ENCODE measurements at places on chromosomes 7 and 10. TPM values are rescaled to one million over a fixed set of nuclear protein-coding genes. Genes with fewer than 3 reads are reported as not detected.

DNA sequence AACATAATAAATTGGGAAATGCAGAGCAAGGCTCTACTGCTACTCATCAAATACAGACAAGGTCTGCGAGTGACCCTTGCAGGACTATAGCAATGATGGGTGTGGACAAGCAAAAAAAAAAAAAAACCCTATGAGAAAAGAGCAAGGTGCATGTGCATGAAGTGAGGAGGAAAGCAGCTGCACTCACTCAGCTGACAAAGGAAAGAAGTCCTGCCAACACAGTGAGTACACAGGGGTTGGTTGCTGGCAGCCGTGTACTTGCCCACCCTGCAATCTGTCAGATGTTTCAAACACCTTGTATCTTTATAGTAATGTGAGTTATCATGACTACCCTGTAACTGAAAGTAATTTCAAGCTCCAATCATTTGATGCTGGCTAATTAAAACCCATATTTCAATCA lies 20.5 kb downstream of the CHCHD3 start:
- no peak for DNase-seq

The UCN3 gene
- not detected for total RNA-seq

The TLX1 gene
- total RNA-seq: not detected

GRCh38 chr10:104109908-104110662 lies 11.9 kb upstream of the SFR1 start:
- DNase-seq: no peak

- no peak for DNase-seq
Observed at GRCh38 chr10:35425595-35425994, 89.3 kb downstream of the CCNY start.

DNA sequence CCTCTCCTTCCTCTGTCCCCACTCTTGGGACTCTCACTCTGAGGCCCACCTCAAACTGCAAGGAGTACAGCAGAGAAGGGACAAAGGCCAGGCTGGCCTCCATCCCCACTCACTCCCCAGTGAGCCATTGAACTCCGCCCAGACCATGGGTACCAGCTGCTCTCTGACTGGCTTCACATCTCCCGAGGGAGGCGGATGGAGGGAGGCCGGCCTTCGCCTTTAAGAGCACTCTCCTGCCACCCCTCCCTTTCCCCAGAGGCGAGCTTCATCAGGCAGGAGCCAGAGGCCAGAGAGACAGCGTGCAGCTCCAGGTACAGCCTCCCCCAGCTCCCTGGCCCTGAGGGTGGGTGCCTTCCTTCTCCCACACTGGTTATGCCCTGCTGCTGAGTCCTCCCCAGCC lies 1.8 kb upstream of the LDB3 start:
- no peak for DNase-seq

The H2BK1 gene
- total RNA-seq: 1.6 TPM

GRCh38 chr7:95725205-95725604 lies 47.1 kb upstream of the DYNC1I1 start:
- no peak for DNase-seq

The PNLIPRP3 gene
- not detected for total RNA-seq

The PRPS1L1 gene
- not detected for total RNA-seq

The TNPO3 gene
- 17.0 TPM for total RNA-seq

DNA sequence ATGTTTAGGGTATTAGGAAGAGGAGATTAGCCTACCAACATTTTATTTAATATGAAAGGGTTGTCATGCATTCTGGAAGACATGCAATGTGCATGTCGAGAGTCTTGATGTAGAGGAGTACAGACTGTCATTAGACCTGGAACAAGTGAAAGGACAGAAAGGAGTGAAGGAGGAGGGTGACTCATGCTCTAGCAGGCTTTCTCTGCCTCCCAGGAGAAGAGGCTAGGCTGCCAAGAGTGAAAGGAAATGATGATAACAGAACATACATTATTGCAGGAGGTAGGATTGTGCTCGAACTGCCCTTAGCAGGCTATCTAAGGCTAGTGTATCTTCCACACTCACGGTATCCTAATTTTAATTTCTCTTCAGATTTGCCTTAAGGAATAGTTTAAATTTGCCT lies 228.8 kb downstream of the EXOC4 start:
- DNase-seq: no peak

The LIPK gene
- not detected for total RNA-seq

The FAM25A gene
- not detected for total RNA-seq

The CH25H gene
- total RNA-seq: 0.44 TPM

DNA sequence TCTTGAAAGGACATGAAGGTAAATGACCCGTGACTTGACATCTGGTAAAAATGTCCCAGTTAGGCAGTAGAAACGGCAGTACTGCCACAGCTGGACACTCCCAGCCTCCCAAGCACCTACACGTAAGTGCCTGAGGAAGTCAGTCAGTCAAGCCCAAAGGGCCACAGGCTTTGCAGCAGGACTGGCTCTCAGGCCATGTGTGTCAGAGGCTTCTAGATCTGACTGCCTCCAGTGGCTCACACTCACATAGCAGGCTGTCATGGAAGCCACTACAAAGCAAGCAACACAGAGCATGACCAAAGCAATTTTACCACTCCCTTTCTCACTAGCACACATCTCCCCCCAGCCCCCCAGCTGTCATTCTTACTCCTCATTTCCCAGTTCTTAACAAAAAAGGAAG lies 17.8 kb upstream of the CCNJ start:
- DNase-seq: no peak

The UPK3B gene
- 2.4 TPM for total RNA-seq

The NYAP1 gene
- 0.38 TPM for total RNA-seq

GRCh38 chr7:144738708-144739314 lies 97.0 kb downstream of the TPK1 start:
- DNase-seq: no peak

DNA sequence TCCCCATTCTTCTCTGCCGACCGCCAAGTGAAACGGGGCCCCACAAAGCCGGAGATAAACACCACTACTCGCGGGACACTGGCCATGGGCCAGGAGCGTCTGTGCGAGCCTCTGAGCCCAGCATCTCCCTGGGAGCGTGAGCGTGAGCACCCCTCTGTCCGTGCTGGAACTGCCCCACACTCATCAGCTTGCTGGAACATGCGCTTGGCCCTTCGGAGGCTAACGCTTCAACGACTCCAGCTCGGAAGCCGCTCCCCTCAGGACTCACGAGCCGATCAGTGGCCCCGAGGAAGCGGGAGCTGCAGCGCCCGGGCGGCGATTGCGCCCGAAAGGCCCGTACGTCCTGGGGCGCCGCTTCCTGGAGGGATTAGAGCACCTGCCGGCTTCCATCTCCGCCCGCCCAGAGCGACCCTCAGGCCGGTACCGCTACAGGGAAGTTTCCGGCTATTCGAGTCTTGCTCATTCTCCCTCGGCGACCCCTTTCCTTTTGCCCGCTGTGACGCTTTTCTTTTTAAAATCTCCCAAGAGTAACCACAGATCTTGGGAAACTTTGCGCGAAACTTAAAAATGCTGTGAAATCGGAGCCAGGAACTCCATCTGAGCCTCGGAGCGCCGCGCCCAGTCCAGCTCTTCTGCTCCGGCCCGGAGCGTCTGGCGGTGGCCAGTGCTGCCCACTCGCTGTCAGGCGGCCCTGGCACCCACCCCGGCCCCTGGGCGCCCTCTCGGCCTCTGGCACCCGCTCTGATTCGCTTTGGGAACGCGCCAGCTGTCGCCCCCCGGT lies 1.0 kb downstream of the TLL2 start:
- no peak for DNase-seq

GRCh38 chr7:44281811-44282600 lies 43.4 kb downstream of the CAMK2B start:
- peak; percentile 2 for DNase-seq

The CXCL12 gene
- total RNA-seq: not detected

- DNase-seq: peak; percentile 34
Observed at GRCh38 chr10:6044751-6045313, 17.3 kb downstream of the IL2RA start.

The SPACDR gene
- total RNA-seq: not detected

DNA sequence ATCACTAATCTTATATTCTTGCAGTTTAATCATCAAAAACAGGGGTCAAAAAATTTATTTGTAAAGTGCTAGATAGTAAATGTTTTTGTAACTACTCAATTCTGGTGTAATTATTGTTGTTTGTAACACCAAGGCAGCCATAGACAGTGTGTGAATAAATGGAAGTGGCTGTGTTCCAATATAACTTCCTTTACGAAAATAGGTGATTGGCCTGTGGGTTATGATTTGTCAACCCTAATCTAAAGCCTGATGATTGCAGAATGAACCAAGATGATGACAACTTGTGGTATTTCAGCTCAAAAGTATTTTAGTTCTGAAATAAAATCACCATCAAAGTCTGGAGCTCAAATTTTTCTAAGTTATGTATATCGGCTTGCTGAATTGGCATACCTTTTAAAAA lies 34.4 kb upstream of the ETV1 start:
- no peak for DNase-seq

- no peak for DNase-seq
Observed at GRCh38 chr7:130927564-130927963, 193.6 kb upstream of the KLF14 start.

The AKR1D1 gene
- not detected for total RNA-seq

The MYOF gene
- total RNA-seq: not detected

The CAV2 gene
- total RNA-seq: not detected

GRCh38 chr10:22340329-22341189 lies 4.7 kb upstream of the SPAG6 start:
- peak; percentile 89 for DNase-seq

- no peak for DNase-seq
Observed at GRCh38 chr7:130274983-130275591, 8.4 kb downstream of the CPA2 start.

- DNase-seq: no peak
Observed at GRCh38 chr10:71632200-71632820, 87.3 kb downstream of the C10orf105 start.

DNA sequence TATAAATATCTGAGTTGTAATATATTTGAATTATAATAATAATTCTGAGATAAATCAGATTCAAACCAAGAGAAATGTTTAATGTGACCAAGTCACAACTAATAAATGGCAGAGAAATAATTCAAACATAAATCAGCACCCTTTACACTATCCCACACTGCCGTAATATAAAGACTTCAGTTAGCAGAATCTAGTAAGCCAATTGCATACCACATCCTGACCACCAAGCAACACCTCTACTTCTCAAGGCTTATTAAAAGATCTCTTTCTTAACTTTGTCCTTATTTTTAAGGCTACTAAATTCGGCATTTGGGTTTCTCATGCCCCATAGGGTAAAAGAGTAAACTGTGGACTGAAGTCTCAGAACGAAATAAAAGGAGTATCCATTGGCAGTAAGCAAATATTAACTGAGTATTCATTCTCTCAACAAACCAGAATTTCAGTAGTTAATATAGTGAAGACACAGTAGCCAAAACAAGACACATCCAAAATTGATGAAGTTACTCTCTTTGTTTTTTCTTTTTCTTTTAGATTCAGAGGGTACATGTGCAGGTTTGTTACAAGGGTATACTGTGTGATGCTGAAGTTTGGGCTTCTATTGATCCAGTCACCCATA lies 14.8 kb downstream of the ACBD5 start:
- DNase-seq: no peak

DNA sequence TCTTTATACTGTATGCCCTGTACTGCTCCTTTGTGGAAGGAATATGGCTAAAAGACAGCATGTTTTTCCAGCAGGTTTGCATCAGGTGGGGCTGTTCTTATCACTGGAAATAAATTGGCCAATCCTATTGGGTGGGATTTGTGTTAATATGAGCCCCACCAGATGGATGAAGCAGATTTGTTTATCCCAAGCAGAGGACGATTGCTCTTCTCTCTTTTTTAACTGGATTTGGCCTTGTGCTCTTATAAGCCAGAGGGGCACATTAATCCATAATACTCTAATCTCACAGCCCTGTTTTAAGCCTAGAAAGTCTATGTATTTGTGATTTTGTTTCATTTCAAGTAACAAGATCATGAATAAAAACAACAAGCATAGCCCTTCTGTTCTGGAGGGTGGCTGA lies 240.1 kb upstream of the ADARB2 start:
- no peak for DNase-seq

- DNase-seq: no peak
Observed at GRCh38 chr7:29794959-29795629, 11.2 kb upstream of the WIPF3 start.

DNA sequence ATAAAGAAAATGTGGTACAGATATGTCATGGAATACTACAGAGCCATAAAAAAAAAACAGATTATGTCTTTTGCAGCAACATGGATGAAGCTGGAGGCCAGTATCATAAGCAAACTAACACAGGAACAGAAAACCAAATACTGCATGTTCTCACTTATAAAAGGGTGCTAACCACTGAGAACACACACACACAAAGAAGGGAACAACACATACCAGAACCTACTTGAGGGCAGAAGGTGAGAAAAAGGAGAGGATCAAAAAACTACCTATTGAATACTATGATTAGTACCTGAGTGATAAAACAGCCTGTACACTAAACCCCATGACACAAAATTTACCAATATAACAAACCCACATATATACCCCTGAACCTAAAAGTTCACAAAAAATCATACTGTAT lies 144.6 kb downstream of the TPK1 start:
- no peak for DNase-seq

The PRSS37 gene
- total RNA-seq: not detected

DNA sequence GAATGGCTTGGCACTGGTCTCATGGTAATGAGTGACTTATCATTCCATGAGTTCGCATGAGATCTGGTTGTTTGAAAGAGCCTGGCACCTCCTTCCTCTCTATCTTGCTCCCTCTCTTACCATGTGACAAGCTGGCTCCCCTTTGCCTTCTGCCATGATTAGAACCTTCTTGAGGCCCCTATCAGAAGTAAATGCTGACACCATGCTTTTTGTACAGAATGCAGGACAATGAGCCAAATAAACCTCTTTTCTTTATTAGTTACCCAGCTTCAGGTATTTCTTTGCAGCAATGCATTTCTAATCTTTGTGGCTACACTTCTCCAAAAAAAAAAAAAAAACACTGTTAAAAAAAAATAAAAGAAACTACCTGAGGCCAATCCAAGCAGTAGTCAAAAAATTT lies 17.1 kb upstream of the SLC13A1 start:
- no peak for DNase-seq

The HYAL4 gene
- not detected for total RNA-seq

The MEOX2 gene
- not detected for total RNA-seq

DNA sequence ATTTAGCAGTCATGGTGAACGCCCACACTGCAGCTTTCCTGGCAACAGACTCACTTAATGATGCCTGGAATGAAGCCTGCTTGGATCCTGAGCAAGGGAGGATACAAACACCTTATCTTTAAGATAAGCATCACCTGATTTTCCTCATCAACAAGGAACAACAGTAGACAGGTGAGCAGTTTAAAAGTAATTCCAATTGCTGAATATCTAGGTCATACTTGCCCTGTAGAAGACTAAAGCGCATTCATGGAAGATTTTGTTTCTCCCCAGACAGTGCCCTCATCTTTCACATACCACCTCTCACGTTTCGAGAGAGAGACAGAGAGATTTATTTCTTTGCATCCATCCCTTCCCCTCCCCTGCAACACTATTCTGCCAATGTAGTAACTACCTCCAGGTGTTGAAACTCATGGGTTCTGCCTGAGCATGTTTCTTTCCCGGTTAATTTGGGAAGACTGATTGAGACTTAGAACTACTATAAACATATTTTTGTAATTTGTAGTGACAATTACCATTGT lies 660.7 kb downstream of the PARD3 start:
- no peak for DNase-seq

- DNase-seq: no peak
Observed at GRCh38 chr7:71627651-71628050, 495.7 kb downstream of the GALNT17 start.

The SOSTDC1 gene
- not detected for total RNA-seq

The FAM180A gene
- total RNA-seq: not detected

Data from CD8-positive, alpha-beta T cell (primary cell).